ENCODE measurements at places on chromosomes 11 and 22. TPM values are rescaled to one million over a fixed set of nuclear protein-coding genes. Genes with fewer than 3 reads are reported as not detected.

OR52I2 gene
- total RNA-seq: under 0.01 TPM

EMID1 gene
- 0.96 TPM for total RNA-seq

OR8G1 gene
- total RNA-seq: not detected

ACTN3 gene
- total RNA-seq: not detected

MMP7 gene
- 1.3 TPM for total RNA-seq

CCDC73 gene
- total RNA-seq: not detected

CD3D gene
- total RNA-seq: not detected

Measured in tracheal epithelial cell (primary cell).